Stimulated activated CD8-positive, alpha-beta memory T cell treated with anti-CD3 and anti-CD28 coated beads, Interleukin-2, amount 100 ng/mL, for 1 hour (primary cell): ENCODE measurements at places on chromosomes 1 and 21.

DNA sequence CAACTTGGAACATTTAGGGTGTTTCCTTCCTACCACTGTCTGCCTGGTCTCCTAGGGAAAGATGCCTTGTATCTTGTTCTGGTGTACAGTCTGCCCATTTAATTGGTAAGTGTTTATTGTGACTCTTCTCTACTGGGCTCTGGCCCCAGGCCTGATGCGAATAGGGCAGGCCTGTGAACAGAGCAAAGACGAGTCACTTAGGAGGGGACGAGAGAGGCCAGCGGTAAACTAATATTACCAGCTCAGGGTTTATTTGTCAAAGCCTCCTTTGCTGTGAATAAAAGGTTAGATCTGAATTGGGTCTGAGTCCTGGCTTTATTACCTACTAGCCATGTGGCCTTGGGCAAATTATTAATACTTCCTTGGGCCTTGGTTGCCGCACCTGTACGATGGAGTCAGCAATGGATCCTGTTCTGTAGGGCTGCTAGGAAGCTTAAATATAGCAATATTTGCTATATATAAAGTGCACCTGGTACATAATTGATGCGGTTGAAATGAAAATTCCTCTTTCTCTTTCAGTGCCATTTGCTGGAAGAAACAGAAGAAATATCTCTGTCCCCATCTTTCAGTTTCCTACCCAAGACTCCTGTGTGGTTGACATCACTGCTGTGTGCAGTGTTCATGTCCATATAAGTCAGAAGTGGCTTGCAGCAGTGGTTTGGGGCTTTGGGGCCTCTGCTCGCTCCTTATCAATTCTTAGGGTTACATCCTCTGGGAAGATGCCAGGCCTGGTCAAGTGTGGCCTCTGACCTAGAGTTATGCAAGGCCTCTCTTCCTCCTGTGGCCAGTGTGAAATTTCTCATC is 32.4 kb downstream of the MAPKAPK2 start:
- DNase-seq = no peak

GRCh38 chr1:197620714-197621163 is 154.5 kb downstream of the DENND1B start:
- DNase-seq = no peak

- DNase-seq = no peak
Observed at GRCh38 chr1:2504225-2504948, 22.0 kb downstream of the PANK4 start.

- no peak for DNase-seq
Observed at GRCh38 chr1:145918992-145919939, 749 bp upstream of the PEX11B start.

- no peak for DNase-seq
Observed at GRCh38 chr1:36458910-36459309, 5.3 kb downstream of the MRPS15 start.

GRCh38 chr1:174837386-174837785 is 162.4 kb upstream of the CACYBP start:
- no peak for DNase-seq

- no peak for DNase-seq
Observed at GRCh38 chr1:24506691-24507381, 4.2 kb downstream of the RCAN3 start.

- DNase-seq = no peak
Observed at GRCh38 chr1:44239331-44239960, 26.2 kb downstream of the DMAP1 start.

DNA sequence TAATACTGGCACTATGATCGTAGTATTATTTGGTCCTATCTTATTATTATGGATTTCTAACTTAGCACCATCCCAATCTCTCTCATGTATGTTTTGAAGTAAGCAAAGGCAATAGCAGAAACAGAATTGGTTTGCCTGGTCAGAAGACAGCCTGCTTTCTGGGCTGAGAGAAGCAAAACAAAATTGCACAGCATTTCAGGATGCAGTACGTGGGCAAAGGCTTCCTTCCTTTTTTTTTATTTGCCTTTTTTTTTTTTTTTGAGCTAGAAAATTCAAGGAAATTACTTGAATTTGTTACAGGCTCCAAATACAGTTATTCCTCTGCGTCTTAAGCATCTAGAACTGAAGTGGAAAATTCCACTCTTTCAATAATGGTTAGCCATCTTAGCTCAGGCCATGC is 8.8 kb downstream of the CDA start:
- DNase-seq = no peak

- no peak for DNase-seq
Observed at GRCh38 chr1:116852367-116852766, 57.3 kb upstream of the PTGFRN start.

GRCh38 chr1:155202731-155203515 is 4.8 kb downstream of the THBS3 start:
- DNase-seq = no peak

- no peak for DNase-seq
Observed at GRCh38 chr1:17920881-17921640, 165.9 kb downstream of the ACTL8 start.

- DNase-seq = no peak
Observed at GRCh38 chr1:227885135-227885647, 62.5 kb downstream of the WNT9A start.

DNA sequence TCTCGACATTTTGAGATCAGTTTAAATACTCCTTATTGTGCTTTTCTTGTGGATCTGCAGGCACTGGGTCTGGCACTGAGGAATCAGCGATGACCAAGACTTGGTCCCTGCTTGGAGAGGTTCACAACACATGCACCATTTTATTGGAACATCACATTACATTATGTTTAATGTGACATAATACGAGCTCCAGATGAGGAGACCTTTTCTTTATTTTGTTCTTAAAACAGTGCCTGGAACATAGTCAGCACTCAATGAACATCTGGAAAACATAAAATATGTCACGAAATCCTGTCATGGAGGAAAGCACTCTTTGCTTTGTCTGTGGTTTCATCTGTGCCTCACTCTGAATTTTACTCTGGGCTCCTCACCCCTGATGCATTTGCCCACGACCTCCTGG is 110.7 kb downstream of the ST6GALNAC3 start:
- DNase-seq = no peak

DNA sequence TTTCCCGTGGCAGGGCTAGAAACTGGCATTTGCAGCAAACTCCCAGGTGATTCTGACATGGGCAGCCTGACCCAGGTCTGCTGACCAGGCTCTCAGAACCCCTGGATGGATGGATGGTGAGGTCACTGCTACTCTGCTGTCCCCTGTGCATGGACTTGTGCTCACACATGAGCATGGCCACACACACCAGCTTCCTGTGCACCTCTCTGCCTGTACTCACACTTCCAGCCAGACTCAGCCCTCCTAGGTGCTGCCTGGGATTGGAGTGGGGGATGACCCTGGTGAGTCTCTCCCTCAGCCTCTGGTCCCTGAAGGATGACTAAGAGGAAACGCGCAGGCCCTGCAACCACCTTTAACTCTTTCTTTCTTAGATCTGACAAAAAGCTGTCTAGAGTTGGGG is 361.1 kb downstream of the HHAT start:
- no peak for DNase-seq

DNA sequence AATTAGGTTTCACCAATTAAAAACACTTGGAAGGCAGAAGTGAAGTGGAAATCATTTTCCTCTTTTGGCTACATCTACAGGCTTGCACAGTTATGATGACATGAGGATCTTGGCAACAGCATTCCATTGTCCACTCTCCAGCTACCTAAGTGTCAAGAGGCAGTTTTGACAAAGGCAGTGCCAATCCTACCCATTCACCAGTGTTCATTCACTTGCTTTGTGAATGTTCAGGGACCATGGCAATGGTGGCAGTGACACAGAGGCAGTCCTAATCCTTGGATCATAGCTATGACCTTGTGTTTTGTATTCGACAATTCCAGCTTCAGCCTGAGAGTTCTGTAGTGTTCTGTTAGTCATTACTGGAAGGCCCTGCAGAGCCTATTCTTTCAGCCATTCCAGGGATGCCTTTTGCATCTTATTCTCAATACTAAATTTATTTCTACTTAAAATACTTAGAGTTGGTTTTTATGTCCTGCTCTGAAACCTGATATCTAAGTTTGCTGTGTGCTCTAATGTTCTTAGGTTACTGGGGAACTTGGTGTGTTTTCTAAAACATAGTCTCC is 36.7 kb downstream of the CRB1 start:
- DNase-seq = no peak

GRCh38 chr21:38987633-38988508 is 182.1 kb downstream of the ETS2 start:
- no peak for DNase-seq

DNA sequence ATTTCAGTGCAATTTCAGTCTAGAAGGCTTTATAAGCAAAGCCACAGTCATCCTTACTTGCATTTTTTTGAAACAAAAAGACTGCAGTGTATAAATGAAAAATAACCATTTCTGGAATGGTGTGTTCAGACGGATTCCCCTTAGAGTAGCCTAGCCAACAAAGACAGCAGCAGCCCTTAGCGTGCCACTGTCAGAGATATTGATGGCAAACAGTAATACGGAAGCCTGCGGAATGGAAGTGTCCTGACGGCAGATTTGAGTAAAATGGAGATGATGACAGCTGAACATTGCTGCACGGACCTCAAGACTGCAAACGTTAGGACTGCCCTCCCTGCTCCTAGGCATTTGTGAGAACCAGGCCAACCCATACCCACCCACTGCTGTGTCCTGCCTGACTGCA is 54.7 kb downstream of the PDE9A start:
- no peak for DNase-seq

GRCh38 chr1:28890435-28890834 is 23.9 kb upstream of the EPB41 start:
- no peak for DNase-seq

DNA sequence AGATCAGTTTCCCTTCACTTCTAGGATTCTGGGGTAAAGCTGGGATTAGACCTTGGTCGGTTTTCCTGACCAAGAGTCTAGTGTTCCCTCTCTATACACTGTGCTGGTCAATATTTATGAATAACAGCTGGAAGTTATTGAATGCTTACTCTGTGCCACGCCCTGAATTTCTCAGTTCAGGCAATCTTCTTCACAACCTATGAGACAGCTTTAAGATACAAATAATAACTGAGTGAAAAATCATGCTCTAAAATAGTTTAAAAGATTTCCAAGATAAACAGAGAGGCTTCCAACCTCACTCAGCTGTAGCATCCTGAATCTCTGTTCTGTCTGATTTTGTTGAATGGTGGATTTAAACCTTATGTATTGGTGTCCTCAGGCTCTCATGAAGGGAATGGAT is 72.2 kb downstream of the GNG12 start:
- no peak for DNase-seq

- no peak for DNase-seq
Observed at GRCh38 chr21:37878946-37879660, 37.2 kb downstream of the KCNJ6 start.
